ENCODE measurements at places on chromosomes 6 and 20.

DNA sequence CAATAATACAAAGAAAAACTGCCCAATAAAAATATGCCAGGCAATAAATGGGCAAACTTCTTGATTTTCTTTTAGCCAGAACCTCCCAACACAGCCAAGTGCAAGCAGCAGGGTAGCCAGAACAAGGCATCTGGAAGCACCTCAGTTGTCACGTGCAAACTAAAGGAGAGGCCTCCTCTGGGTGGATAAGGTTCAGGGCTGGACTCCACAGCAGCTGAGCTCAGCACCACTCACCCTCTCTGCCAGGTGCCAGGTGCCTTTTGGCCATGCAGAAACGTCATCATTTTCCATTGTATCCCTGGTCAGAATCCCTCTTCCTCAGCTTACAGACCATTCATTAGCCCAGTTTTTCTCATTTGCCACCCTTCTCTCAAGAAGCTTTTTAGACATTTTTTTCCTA, 52.7 kb downstream of the SOD2 start:
- no peak for DNase-seq

GRCh38 chr6:113626475-113626874, 230.7 kb upstream of the MARCKS start:
- DNase-seq, result no peak

GRCh38 chr20:11459090-11459890, 458.4 kb upstream of the BTBD3 start:
- DNase-seq, result no peak

DNA sequence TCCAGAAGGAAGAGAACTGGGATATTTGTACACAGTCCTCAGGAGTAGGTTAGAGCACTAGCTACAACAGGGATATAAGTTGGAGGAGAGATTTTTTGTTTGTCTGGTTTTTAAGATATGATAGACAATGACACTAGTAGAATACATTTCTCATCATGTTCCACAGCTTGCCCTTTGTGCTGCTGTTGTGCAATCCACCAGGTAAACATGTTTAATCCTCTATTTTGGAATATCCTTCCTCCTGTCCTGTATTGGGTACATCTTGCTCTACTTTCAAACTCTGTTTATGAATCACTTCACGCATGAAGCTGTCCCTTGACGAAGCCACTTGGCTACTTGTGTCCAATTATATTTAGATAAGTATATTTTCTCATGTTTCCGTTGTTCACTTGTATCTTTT, 153.6 kb upstream of the TENT5A start:
- no peak for DNase-seq

DNA sequence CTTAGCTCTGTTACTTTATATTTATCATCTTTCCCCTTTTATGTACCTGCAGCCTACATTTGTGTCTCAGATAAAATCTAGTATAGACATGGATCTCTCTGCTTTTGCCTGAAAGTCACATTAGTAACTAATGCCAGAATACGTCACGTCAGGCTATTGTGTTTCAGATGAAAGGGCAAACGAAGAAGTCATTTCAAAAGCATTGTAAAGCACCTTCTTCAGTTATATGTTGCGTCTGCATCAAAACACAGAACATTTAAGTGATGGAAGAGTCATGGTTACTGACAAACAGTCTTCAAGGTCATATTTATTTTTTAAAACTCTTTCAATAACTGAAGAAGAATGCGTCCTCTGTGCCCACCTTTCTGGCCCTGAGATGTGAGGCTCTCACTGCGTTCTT, 119.1 kb downstream of the SMOC2 start:
- DNase-seq, result no peak

DNA sequence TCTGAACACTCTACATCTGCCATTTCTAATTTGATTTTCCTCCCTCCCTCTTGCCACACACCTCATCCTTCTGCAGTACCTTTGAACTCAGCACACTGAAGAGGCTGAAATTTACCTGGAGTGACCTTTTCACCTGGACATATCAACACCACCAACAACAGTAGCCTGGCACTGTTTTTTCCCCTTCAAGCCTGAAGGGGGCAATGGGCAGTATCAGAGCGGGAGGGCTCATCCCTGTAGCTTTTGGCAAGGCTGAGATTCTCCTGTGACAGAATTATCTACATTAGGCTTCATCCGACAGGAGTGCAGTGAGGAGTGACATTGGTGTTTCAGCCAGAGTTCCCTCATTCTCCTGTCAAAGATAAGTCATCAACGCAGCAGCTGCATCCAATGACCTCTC, 312.8 kb upstream of the SPTLC3 start:
- no peak for DNase-seq

GRCh38 chr20:8116067-8116811, 15.8 kb upstream of the PLCB1 start:
- DNase-seq, result no peak

GRCh38 chr6:49526598-49526997, 23.9 kb upstream of the C6orf141 start:
- DNase-seq, result no peak

GRCh38 chr20:51979226-51979625, 176.9 kb upstream of the SALL4 start:
- no peak for DNase-seq

DNA sequence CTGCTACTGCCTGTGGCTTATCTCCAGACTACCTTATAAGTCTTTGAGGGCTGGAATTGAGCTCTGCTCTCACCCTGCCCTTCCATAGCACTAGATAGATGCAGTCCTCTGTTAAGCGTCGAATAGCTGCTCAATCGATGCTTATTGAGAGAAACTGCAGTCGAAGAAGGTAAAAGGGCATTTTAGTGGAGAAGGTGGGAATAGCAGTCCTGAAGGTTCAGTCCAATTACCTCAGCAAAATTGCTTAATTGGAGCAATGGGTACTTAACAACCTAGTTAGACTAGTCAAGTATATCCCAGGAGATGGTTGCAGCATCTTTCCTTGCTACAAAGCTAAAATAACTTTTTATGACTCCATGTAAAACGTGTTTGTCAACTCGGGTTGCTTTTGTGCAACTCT, 66.8 kb upstream of the NT5E start:
- no peak for DNase-seq

- DNase-seq, result no peak
Observed at GRCh38 chr6:151148111-151148510, 91.7 kb upstream of the AKAP12 start.

GRCh38 chr6:169641461-169642085, 60.3 kb downstream of the WDR27 start:
- no peak for DNase-seq

- DNase-seq, result no peak
Observed at GRCh38 chr6:36753671-36754405, 56.2 kb downstream of the RAB44 start.

- no peak for DNase-seq
Observed at GRCh38 chr20:14303651-14304050, 33.8 kb downstream of the FLRT3 start.

GRCh38 chr6:43887906-43888683, 118.1 kb downstream of the VEGFA start:
- DNase-seq, result no peak

DNA sequence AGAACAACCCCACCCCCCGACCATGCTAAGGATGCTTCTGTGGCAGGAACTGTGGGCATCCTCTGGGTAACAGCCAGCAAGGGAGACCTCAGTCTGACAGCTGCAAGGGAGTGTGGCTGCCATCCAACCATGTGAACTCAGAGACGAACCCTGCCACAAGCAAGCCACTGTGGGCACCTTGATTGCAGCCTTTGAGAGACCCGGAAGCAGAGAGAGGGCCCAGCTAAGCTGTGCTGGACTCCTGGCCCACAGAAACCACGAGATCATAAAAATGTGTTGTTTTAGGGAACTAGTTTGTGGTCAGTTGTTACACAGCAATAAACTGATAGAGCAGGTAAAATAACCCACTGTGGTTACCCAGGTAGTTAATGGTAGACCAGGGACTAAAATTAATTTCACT, 414.6 kb downstream of the CDH26 start:
- DNase-seq, result no peak

DNA sequence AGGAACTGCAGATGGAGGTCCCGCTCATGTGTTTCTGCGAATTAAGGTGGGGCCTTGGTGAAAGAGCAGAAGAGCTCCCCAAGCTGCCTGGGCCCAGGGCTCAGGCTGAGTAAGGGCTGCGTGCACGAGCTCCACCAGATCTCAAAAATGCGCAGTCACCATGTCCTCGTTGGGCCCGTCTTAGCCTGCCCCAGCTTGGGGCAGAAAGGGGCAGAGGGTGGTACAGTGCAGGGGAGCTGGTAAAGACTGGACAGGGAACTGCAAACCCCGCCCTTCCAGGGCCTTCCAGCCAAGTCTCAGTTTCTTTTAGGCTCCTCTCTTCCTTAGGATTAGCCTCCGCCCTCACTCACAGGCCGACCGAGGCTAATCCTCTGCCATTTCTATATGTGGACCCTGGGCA, 101.6 kb downstream of the FOXF2 start:
- no peak for DNase-seq

GRCh38 chr6:26033941-26034354, 53.3 kb upstream of the HFE start:
- DNase-seq, result no peak

DNA sequence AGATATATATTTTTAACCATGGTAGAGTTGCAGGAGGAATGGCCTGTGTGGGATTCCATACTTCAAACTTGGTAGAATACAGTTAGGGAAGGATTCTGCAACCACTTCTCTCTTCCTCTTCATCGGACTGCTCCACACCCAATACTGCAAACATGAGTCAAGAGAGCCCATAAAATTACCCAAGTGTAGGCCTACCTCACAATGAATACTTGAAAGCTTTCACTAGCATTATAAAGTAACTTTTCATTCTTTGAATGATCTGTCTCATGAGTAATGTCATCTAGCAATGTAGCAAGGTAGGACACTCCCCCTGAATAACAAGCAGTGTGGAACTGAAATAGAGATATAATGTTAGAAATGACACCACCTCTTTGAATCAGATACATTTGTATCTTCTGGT, 79.4 kb downstream of the FOXC1 start:
- no peak for DNase-seq

- peak; percentile 1 for DNase-seq
Observed at GRCh38 chr6:151242420-151242861, 2.7 kb downstream of the AKAP12 start.

GRCh38 chr6:166774770-166775169, 147.7 kb upstream of the RPS6KA2 start:
- DNase-seq, result no peak

GRCh38 chr6:121851056-121851455, 415.6 kb downstream of the GJA1 start:
- DNase-seq, result peak; percentile 21

- DNase-seq, result no peak
Observed at GRCh38 chr20:40323361-40323794, 365.7 kb downstream of the MAFB start.

DNA sequence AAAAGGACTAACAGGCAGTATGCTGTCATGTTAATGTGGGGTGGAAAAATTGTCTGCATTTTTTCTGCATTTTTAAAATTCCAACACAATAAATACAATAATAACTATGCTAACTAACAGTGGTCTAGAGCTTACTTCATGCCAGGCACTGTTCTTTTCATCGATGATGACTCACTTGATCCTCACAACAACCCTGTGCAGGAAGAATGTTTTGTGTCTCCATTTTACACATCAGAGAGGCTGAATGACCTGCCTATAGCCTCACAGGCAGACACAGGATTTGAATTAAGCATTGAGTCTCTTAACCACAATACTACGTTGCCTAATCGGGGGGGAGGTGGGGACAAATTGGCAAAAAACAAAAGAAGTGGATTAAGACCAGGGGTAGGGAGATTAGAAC, 26.9 kb upstream of the FANCE start:
- no peak for DNase-seq

- no peak for DNase-seq
Observed at GRCh38 chr6:100432136-100432535, 32.6 kb downstream of the SIM1 start.

- DNase-seq, result no peak
Observed at GRCh38 chr6:148700047-148700715, 46.6 kb upstream of the UST start.

DNA sequence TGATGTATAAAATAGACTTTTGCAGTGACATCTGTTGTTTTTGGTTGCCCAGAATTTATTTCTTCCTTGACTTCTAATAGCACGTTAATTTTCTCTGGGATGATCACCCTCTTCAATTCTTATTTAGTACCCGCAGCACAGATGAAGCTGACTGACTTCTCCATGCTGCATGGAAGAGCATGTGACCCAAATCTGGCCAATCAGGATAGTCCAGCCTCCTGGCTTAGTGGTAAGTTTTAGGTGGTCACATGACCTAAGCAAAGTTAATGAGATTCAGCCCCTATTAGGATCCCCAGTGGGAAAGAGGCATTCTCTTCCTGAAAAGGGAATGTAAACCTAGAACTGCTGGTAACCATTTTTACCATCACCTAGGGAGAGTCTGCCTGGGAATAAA, 13.8 kb upstream of the SIRT5 start:
- DNase-seq, result no peak

DNA sequence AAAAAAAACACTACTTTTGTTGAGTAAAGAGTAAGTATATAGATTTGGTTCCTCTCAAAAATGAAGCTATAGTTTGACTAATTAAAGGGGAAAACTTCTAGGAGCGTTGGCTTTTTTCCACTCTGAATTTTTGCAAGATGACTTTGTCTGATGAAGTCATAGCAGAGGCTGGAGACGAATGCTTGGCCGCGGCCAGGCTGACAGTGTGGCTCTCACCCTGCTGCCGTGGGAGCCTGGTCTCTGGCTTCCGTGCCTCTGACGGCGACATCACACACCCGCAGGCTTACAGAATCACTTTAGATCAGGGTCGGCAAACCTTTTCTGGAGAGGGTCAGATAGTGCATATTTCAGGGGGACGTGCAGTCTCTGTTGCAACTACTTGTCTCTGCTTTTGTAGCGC, 145.0 kb downstream of the PHACTR3 start:
- DNase-seq, result no peak

GRCh38 chr20:41387444-41387851, 20.8 kb upstream of the EMILIN3 start:
- no peak for DNase-seq

- no peak for DNase-seq
Observed at GRCh38 chr6:36924131-36924530, 30.4 kb upstream of the PI16 start.

- no peak for DNase-seq
Observed at GRCh38 chr20:10985536-10985935, 311.7 kb upstream of the JAG1 start.

DNA sequence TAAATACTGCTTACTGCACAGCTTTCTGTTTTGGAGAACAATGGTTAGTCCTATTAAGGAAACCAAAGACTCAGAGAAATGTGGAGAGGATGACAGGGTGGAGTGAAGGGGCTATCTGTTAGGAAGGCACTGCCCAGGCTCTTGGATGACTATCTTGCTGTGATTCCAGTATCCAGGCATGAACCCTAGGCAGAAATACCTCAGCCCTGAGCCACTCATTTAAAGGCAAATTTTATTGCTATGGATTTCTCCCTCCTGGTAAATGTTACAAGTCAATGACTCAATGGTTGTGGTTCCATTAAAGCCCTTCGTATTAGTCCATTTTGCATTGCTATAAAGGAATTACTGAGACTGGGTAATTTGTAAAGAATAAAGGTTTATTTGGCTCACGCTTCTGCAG, 25.9 kb downstream of the ADGRF4 start:
- DNase-seq, result no peak

DNA sequence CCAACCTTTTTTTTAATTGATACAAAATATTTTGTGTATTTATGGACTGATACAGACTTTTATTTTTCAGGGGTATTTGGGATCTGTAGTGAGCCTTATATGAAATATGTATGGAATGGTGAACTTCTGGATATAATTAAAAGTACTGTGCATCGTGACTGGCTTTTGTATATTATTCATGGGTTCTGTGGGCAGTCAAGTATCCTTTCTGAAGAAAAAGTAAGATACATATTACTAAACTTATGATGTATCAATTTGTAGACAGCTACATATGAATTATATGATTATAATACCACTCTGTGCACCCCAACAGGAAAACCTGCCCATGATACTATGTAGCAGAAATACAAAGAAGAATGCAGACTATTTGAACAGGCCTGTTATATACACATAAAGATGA, 47.2 kb downstream of the FIG4 start:
- no peak for DNase-seq
